Endothelial cell of coronary artery (primary cell): ENCODE measurements at places on chromosomes 6 and 20. TPM values are rescaled to one million over a fixed set of nuclear protein-coding genes. Genes with fewer than 3 reads are reported as not detected.

Gene VSTM2L
- 0.27 and 2.0 TPM in 2 replicates for total RNA-seq

Gene MPC1
- total RNA-seq = 15.4 and 21.5 TPM in 2 replicates

Gene SOX18
- total RNA-seq = 16.0 and 23.7 TPM in 2 replicates

Gene CFAP61
- not detected in 2 replicates for total RNA-seq

Gene COL12A1
- total RNA-seq = 9.0 and 26.4 TPM in 2 replicates

Gene MAP7
- total RNA-seq = 0.28 and 0.36 TPM in 2 replicates

Gene HSP90AB1
- 710 and 741 TPM in 2 replicates for total RNA-seq

Gene TGM2
- total RNA-seq = 563 and 875 TPM in 2 replicates

Gene BPIFB2
- total RNA-seq = not detected in 2 replicates

Gene HLA-DMB
- total RNA-seq = 0.27 TPM in 1 of 2 replicates, not detected in the other

Gene ID1
- 223 and 245 TPM in 2 replicates for total RNA-seq

Gene MEI4
- total RNA-seq = under 0.01 TPM in 1 of 2 replicates, not detected in the other

Gene SOBP
- total RNA-seq = 1.2 and 2.2 TPM in 2 replicates

Gene IL20RA
- total RNA-seq = not detected in 2 replicates

Gene NDUFAF5
- total RNA-seq = 15.2 and 18.6 TPM in 2 replicates

Gene GABRR1
- total RNA-seq = not detected in 2 replicates

Gene BPIFA3
- total RNA-seq = not detected in 2 replicates

Gene FAM135A
- 11.6 and 12.6 TPM in 2 replicates for total RNA-seq

Gene MDFI
- 20.8 and 42.9 TPM in 2 replicates for total RNA-seq

Gene OPRL1
- 1.3 and 2.6 TPM in 2 replicates for total RNA-seq

Gene SPEF1
- total RNA-seq = 0.09 TPM in 2 replicates

Gene EDN3
- total RNA-seq = not detected in 2 replicates

Gene LTB
- total RNA-seq = 2.1 and 2.3 TPM in 2 replicates

Gene ELOVL5
- total RNA-seq = 59.2 and 81.4 TPM in 2 replicates

Gene TTK
- total RNA-seq = 7.6 and 17.1 TPM in 2 replicates

Gene ZSCAN31
- total RNA-seq = 13.4 and 17.3 TPM in 2 replicates

Gene HTR1E
- total RNA-seq = not detected in 2 replicates

Gene PNPLA1
- not detected in 2 replicates for total RNA-seq

Gene CFB
- 0.90 and 4.7 TPM in 2 replicates for total RNA-seq

Gene DDRGK1
- 26.1 and 37.9 TPM in 2 replicates for total RNA-seq

Gene PI3
- total RNA-seq = not detected in 2 replicates

Gene NT5E
- 80.8 and 159 TPM in 2 replicates for total RNA-seq

Gene SLC24A3
- 0.19 TPM in 1 of 2 replicates, not detected in the other for total RNA-seq

Gene GRIK2
- total RNA-seq = 1.3 TPM in 1 of 2 replicates, not detected in the other

Gene RIN2
- 67.8 and 100 TPM in 2 replicates for total RNA-seq

Gene DEFB112
- total RNA-seq = not detected in 2 replicates

Gene PRL
- total RNA-seq = not detected in 2 replicates

Gene ZSCAN23
- 0.18 and 1.9 TPM in 2 replicates for total RNA-seq

Gene EPHA7
- total RNA-seq = 0.09 and 0.54 TPM in 2 replicates

Gene HTR1B
- total RNA-seq = 20.4 and 22.2 TPM in 2 replicates

Gene C6orf58
- total RNA-seq = 0.18 TPM in 1 of 2 replicates, not detected in the other

Gene SH3BGRL2
- 8.3 and 15.9 TPM in 2 replicates for total RNA-seq
